Fibroblast of skin of right biceps (primary cell): ENCODE measurements at places on chromosomes 6 and 20.
A peak's percentile ranks its signal among the peaks of the same experiment; 100 is the strongest.

DNA sequence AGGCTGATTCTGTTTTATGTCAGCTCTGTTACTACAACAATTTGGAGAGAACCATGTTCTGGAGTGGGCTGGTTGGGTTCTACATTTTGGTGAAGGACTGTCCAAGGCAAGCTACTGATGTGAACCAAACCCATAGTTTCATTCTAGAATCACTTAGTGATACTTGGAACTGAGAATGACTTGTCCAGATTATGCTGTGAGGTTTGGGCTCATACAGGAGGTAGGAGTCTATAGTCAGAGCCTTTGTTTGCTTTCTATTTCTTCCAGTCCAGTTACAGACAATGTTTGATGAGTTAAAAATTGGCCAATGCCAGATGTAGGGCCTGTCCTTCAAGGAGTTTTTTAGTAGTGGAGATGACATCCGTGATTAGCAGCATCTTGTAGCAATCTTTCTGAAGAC is 97.9 kb downstream of the LRRC1 start:
- no peak for DNase-seq

DNA sequence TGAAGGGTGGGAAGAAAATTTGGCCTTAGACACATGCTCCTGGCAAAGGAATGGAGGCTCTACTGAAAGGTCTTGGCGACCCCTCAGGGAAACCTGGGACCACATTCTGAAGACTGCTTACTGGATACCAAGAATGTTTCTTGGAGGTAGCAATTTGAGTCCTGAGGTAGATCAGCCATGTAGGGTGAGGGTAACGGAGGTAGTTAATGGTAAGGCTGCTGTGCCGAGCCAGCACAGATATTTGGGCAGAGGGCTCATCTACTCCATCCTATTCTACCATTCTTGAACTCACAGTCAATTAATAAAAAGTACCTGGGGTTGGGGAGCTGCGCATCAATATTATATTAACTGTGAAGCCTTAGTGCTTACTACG is 401 bp upstream of the PHF3 start:
- no peak for DNase-seq

DNA sequence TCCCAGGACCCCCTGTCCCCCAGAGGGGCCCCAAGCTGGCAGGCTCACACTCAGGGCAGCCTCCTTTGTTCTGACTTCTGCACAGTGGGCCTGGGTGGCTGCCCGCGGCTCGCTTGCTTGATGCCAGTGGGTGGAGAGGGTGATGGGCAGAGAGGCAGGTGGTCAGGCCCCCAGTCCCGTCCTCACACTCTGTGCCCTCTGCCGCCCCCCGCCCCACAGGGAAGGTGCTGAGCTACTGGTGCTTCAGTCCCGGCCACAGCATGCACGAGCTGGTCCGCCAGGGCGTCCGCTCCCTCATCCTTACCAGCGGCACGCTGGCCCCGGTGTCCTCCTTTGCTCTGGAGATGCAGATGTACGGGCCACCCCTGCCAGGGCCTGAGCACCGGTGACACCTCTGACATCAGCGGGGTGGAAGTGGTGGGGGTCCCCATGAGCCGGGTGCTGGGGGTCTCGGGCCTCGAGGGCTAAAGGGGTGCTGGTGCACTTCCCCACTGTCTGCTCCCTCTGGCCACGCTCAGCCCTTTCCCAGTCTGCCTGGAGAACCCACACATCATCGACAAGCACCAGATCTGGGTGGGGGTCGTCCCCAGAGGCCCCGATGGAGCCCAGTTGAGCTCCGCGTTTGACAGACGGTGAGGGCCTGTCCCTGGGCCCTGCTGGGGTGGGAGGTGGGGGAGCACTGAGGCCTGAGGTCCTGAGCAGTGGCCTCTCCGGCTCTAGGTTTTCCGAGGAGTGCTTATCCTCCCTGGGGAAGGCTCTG is 8.9 kb upstream of the TNFRSF6B start:
- DNase-seq = no peak

GRCh38 chr6:157533048-157533871 is 152.3 kb downstream of the ZDHHC14 start:
- no peak for DNase-seq

- DNase-seq = no peak
These were observed 38.1 kb upstream of the MLN start for GRCh38 chr6:33841868-33842267.

- DNase-seq = peak; percentile 56
These were observed 23.0 kb upstream of the NFATC2 start for GRCh38 chr20:51565298-51566144.

GRCh38 chr20:60631585-60632287 is 620.3 kb upstream of the CDH4 start:
- no peak for DNase-seq

- no peak for DNase-seq
These were observed 53.0 kb downstream of the ERMARD start for GRCh38 chr6:169804427-169804826.

- DNase-seq = peak; percentile 5
These were observed 39.6 kb downstream of the ESR1 start for GRCh38 chr6:151847064-151847463.

DNA sequence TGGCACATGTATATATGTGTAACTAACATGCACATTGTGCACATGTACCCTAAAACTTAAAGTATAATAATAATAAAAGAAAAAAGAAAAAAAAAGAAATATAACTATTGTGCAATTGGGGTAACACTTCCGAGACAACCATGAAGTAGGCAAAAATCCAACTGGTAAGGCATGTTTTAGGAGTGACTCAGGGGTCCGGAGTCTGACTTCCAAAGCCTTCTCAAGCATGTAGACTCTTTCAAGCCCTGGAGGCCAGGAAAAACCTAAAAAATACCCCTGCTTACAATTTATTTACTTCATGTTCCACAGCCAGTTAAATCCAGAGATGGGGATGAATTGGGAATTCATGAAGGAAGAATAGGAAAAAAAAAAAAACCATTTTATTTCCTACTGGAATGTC is 161.3 kb upstream of the PHACTR1 start:
- DNase-seq = peak; percentile 86

DNA sequence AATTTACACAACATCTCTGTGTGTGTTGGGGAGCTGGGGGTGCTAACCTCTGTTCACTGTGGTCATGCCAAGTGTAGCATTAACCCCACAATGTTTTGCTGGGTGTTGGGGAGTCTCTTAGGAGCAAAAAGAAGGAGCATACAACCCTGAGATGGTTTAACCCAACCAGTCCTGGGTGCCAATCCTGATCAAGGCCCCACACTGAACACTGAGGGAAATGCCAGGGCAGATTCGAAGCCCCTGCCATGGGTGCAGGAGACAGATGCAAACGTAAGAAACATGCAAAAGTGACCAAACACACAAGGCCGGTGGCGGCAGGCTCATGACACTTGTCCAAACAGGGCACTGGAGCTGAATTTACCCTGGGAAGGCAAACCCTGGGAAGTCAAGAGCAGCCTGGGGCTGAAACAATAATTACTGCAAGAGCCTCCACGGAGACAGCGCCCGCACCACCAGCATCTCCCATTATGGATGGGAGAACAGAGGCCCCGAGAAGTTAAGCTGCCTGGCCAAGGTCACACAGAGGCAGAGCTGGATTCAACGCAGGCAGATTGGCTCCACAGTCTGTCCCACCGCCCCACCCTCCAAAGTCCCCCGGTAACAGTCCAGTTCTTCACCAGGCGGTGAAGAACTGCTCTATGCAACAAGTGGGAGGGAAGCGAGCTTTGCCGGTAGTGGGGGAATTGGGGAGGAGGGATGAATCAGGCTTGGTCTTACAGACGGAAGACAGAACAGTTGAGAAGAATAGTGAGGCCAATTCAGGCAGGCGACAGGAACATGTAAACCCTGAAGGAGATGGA is 8.5 kb downstream of the ACSS1 start:
- no peak for DNase-seq

DNA sequence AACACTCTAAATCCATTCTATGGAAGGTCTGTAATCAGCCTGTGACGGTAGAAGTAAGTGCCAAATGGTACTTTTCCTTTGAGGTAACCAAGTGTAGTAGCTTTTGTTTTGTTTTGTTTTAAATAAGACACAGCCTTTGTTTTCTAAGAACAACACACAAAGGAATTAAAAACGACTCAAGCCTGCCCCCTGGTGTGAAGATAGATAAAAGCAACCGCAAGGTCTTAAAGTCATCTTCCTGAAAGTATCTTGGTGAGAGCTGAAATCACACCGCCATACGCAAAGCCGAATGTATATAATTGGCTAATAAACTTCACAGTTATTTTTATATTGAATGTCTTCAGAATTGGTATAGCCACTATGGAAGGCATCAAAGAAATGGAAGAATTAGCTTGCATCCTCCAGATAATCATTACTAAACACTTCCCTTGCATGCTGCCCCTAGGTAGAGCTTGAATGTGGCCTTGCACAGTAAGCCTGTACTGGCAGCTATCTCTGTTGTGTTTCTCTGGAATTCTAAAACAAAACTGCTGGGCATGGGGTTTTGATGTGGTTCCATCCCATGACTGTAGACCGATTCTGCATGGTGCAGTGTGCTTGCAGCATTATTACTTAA is 95.6 kb downstream of the LAMP5 start:
- DNase-seq = peak; percentile 64

DNA sequence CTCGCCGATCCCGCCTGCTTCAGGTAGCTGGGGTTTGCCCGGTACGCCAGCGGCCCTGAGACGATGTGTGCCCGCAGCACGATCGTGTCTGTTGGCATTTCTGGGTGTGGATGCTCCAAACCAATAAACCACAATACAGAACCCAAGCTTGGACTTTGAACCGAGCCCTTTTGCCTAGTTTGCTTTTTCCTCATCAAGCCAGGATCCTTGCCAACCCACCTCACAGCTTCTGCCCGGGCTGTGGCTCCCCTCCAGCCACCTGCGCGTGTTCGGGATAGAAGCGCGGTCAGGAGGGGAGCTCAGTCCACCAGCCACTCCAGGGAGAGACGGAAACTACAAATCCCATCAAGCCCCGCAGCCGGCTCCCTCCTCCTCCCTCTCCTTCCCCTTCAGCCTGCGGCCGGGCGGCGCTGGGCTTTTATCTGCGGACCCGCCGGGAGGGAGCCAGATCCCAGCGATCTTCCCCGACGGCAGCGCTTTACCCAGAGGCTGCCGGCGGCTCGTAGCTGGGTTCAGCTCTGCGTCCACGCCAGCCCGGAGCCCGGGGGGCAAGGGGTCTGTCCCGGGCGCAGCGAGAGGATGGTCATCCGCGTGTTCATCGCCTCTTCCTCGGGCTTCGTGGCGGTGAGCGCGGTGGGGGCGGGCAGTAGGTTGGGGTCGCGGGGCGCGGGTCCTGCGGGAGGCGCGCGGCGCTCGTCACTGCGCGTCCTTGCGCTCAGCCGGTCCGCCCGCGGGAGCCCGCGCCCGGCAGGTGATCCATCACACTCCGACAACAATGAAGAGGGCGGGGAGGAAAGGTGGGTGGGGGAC is at the start of gene SH3BGRL2:
TSS of gene SH3BGRL2 (plus strand) at position 447 of the 810 bp plus-strand sequence. CDS start at position 580, 133 bp downstream.
- peak; percentile 62 for DNase-seq

- DNase-seq = no peak
These were observed 17.2 kb upstream of the PEDS1 start for GRCh38 chr20:50170549-50171220.

- DNase-seq = no peak
These were observed 36.8 kb downstream of the CENPW start for GRCh38 chr6:126376682-126377081.

DNA sequence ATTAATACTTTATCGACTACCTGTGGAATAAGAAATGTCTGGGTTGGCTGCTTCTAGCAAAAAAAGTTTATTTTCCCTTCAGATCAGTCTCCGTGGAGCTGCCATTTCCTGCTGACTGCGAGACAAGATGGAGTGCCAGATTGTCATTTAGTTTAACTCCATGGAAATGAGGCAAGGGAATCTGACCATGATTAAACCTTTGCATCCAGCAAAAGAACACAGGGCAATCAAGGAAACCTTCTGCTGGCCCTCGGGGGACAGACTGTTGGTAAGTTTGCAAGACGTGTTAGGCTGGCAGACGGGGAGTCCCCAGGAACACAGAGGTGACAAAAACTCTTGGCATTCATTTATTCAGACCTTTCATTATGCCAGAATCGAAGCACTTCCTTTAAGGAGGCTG is 52.2 kb upstream of the SPACA1 start:
- DNase-seq = no peak

DNA sequence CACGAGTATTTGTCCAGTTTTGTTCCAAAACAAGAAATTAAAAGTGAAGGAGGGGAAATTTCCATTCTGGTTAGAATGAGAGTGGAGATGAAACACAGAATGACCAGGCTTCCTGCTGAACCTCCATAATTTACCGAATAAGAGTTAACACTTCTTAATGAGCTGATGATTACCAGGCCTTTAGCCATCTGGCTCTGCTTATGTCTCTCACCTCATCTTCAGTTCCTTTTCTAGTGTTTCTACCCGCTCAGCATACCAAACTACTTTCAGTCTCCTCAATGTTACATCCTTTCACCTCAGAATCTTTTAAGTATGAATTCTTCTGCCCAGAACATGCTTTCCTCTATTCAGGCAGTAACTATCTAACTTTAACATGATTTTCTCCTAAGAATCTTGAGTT is 209.0 kb upstream of the RSPO3 start:
- no peak for DNase-seq

- DNase-seq = peak; percentile 47
These were observed 15.0 kb downstream of the RAB23 start for GRCh38 chr6:57207141-57207540.

DNA sequence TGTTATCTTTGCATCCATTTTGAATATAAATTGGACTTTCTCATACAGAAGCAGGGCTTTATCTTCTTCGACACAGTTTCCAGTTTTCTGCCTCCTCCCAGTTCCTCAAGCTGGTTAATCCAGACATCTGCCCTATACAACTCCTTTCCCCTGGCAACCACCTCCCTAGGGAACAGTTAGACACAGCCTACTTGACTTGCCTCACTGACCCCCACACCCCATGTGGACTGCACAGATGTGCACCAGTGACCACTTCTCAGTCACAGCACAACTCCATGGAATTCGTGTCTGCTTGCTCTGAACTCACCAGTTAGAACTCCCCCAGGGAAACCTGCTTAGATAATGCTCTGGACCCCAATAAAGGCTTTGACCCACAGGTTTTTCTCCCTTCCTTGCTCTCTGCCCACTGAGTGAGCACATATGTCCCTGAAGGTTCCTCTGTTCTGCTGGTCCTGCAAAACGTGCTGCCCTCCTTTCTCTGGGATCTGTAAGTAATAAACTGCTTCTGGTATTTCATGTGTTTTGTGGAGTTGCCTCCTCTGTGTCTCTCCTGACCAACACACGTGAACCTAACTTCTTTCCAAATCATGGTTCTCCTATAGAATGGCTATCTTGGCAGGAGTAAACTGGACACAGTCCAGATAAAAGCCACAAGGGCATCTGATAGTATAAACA is 351.2 kb downstream of the CD83 start:
- DNase-seq = no peak

- DNase-seq = peak; percentile 57
These were observed 12.0 kb downstream of the PFDN4 start for GRCh38 chr20:54219751-54220426.

GRCh38 chr6:155221086-155221485 is 42.7 kb upstream of the CLDN20 start:
- DNase-seq = no peak

GRCh38 chr6:169096388-169096787 is 157.3 kb downstream of the THBS2 start:
- no peak for DNase-seq

- DNase-seq = no peak
These were observed 70.6 kb downstream of the ZC2HC1B start for GRCh38 chr6:143934867-143935266.

GRCh38 chr6:110708295-110708950 is 106.8 kb downstream of the CDK19 start:
- DNase-seq = peak; percentile 61

- DNase-seq = no peak
These were observed 75.8 kb downstream of the MYB start for GRCh38 chr6:135256866-135257265.

GRCh38 chr6:43903739-43904290 is 133.8 kb downstream of the VEGFA start:
- DNase-seq = no peak
